ENCODE measurements at places on chromosomes 6 and 20. TPM values are rescaled to one million over a fixed set of nuclear protein-coding genes. Genes with fewer than 3 reads are reported as not detected.

GRCh38 chr6:3798055-3798919 lies 46.8 kb upstream of the PXDC1 start:
- H3K4me1 ChIP-seq, result peaks cover 20% of the 10 kb centered on the region
- no peaks in the 10 kb centered on the region for H3K27me3 ChIP-seq
- H3K36me3 ChIP-seq, result no peaks in the 10 kb centered on the region
- DNase-seq, result no peak
- H3K27ac ChIP-seq, result no peak overlapping the region

- H3K4me3 ChIP-seq, result peak overlapping the region; percentile 3
- H3K27me3 ChIP-seq, result peaks cover 100% of the 10 kb centered on the region
- H3K36me3 ChIP-seq, result no peaks in the 10 kb centered on the region
- H3K4me1 ChIP-seq, result peaks cover 39% of the 10 kb centered on the region
- DNase-seq, result no peak
- no peak overlapping the region for H3K27ac ChIP-seq
These were observed 154.9 kb downstream of the FOXA2 start for GRCh38 chr20:22429175-22430153.

DNA sequence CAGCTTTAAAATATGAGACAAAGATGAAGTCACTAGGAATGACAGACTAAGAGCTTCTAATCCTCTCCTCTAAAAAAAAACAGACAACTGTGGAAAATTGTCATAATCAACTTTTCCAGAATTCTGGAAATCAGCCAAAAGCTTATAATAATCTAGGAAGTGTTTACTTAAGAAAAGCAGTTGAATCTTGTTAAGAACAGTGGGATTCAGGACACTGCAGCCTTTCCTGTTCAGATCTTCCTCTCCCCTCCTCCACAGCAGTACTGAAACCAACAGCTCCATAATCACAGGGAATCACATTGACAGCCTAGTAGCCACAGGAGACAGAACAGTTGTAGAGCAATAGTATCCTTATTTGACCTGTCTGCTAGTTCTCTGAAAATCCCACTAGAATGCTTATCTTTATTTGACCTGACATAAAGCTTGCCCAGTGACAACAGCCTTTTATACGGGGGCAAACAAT lies 41.6 kb downstream of the IBTK start:
- peak; percentile 22 for DNase-seq
- H3K4me1 ChIP-seq, result peaks cover 18% of the 10 kb centered on the region
- no peak overlapping the region for H3K4me3 ChIP-seq

GRCh38 chr6:164229716-164230115 lies 815.2 kb downstream of the QKI start:
- no peaks in the 10 kb centered on the region for H3K27me3 ChIP-seq
- H3K4me1 ChIP-seq, result no peaks in the 10 kb centered on the region
- no peak overlapping the region for H3K27ac ChIP-seq
- H3K4me3 ChIP-seq, result no peak overlapping the region
- no peaks in the 10 kb centered on the region for H3K36me3 ChIP-seq

Gene TNFRSF6B
- not detected for total RNA-seq

- no peaks in the 10 kb centered on the region for H3K36me3 ChIP-seq
- no peak overlapping the region for H3K4me3 ChIP-seq
- H3K27ac ChIP-seq, result no peak overlapping the region
- H3K27me3 ChIP-seq, result no peaks in the 10 kb centered on the region
- H3K4me1 ChIP-seq, result no peaks in the 10 kb centered on the region
These were observed 91.0 kb upstream of the RIPOR2 start for GRCh38 chr6:25026723-25027122.

DNA sequence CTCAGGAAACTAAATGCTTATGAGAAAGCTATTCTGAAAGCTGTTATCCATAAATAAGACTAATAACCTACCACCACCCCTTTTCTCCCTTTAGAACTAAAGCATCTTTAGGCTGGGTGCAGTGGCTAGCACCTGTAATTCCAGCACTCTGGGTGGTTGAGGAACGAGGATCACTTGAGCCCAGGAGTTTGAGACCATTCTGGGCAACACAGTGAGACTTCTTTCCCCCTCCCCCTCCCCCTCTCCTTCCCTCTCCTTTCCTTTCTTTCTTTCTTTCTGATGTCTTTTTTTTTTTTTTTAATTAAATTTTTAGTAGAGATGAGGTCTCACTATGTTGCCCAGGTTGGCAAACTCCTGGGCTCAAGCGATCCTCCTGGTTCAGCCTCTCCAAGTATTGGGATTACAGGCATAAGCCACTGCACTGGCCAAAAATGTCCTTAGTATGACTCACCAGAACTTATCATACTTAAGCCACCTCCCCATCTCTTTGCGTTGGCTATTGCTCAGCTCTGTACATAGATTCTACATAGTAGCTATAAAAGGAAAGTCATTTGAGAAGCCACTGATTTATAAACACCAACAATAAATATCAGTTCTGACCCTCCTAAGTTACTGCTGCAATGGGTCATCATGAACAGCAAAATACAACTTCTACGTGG lies 54.8 kb upstream of the SPDEF start:
- no peak overlapping the region for H3K27ac ChIP-seq
- H3K36me3 ChIP-seq, result no peaks in the 10 kb centered on the region
- H3K4me3 ChIP-seq, result no peak overlapping the region
- peaks cover 3% of the 10 kb centered on the region for H3K4me1 ChIP-seq
